Fibroblast of the aortic adventitia (primary cell): ENCODE measurements at places on chromosomes 6 and 20. TPM values are rescaled to one million over a fixed set of nuclear protein-coding genes. Genes with fewer than 3 reads are reported as not detected.
A peak's percentile ranks its signal among the peaks of the same experiment; 100 is the strongest.

DNA sequence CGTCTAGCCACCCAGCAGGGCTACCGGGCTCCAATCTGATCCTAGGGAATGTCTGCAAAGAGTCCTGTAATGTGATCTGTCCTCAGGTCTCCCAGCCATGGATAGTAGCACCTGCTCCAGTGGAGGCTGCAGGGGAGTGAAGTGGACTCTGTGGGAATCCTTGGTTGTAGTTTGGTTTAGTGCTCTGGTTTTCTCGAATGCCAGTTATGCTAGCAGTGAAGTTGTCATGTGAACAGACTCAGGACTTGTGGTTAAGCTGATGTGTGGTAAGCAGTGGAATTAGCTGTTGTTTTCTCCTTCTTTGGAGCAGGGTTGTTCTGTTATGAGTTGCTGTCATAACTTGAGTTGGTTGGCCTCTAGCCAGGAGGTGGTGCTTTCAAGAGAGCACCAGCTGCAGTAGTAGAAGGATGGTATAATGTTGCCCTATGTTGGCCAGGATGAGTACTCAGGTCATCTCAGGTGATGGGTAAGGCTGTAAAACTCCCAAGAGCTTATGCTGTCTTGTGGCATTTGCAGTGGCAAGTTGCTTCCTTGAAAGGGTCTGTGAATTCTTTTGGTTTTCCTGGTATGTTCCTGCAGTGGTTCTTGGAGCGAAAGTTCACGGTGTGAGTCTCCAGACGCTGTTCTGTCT is 390.2 kb downstream of the UTRN start:
- no peak for DNase-seq

The MAS1 gene
- under 0.01 and 0.08 TPM in 2 replicates for total RNA-seq

The ALDH8A1 gene
- total RNA-seq, result 0.09 and 0.16 TPM in 2 replicates

GRCh38 chr20:48457193-48458002 is 370.4 kb downstream of the PREX1 start:
- no peak for DNase-seq

- no peak for DNase-seq
These were observed 157.9 kb upstream of the MARCKS start for GRCh38 chr6:113699239-113699638.

- no peak for DNase-seq
These were observed 543.6 kb downstream of the GRIK2 start for GRCh38 chr6:101937108-101937507.

- DNase-seq, result peak; percentile 78
These were observed 82.9 kb upstream of the MARCKS start for GRCh38 chr6:113774127-113774825.

DNA sequence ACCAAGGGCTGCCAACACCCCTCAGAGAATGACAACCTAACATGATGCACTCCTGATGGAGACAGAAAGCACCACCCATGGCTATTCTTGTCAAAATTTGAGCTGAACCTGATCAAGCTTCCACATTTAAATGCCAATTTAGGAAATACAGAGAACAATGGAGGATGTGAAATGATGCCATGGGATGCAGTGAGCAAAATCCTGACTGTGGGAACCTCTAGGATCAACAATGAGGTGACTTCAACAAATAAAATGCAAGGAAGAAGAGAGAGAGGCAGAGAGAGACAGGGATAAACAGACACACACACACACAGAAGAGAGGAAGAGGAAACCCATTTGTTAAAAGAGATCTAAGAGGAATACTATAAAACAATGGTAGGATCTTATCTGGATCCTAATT is 119.6 kb upstream of the NUP153 start:
- DNase-seq, result no peak

The MYH7B gene
- 0.25 TPM in 1 of 2 replicates, not detected in the other for total RNA-seq

GRCh38 chr6:3793545-3793944 is 42.0 kb upstream of the PXDC1 start:
- DNase-seq, result no peak

The GMDS gene
- 15.9 and 30.8 TPM in 2 replicates for total RNA-seq

- DNase-seq, result no peak
These were observed 25.1 kb upstream of the SLC17A3 start for GRCh38 chr6:25899123-25899522.

- DNase-seq, result no peak
These were observed 69.7 kb upstream of the FAM8A1 start for GRCh38 chr6:17530321-17530835.

The MROH8 gene
- 0.49 and 3.1 TPM in 2 replicates for total RNA-seq

The PHACTR1 gene
- total RNA-seq, result 0.49 and 0.99 TPM in 2 replicates

DNA sequence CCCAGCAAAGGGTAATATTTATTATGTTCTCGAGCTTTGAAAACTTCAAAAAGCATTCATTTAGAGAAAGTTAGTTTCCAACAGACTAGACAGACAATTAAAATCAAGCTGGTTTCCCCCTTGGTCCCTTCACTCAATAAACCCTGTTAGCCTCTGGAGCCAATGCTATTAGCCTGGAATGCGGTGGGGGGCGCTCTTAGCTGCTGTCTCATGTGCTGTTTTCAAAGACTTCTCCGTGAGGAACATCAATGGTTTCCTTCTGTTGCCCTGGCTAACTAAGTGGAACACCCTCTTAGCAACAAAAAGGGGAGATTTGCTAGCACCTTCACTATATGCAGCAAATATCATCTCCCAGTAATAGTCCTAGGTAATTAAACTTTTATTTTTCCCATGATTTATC is 86.4 kb downstream of the LY86 start:
- DNase-seq, result no peak
